Camera-type eye (tissue), 1 donor: ENCODE measurements at places on chromosomes 4 and X. TPM values are rescaled to one million over a fixed set of nuclear protein-coding genes. Genes with fewer than 3 reads are reported as not detected.

Gene TMPRSS11B
- 0.44 TPM for total RNA-seq

Gene RBMXL3
- total RNA-seq, result not detected

Gene MAGEA9B
- total RNA-seq, result not detected

Gene PPEF2
- total RNA-seq, result 12.3 TPM

Gene SHOX
- 7.3 TPM for total RNA-seq

Gene CXCL3
- 1.5 TPM for total RNA-seq

Gene PPP4R3C
- not detected for total RNA-seq

Gene KLHL13
- total RNA-seq, result 36.2 TPM
